ENCODE measurements at places on chromosomes 3 and 15. TPM values are rescaled to one million over a fixed set of nuclear protein-coding genes. Genes with fewer than 3 reads are reported as not detected.

SERPINI2 gene
- total RNA-seq: 0.25 TPM

- H3K4me1 ChIP-seq: no peaks in the 10 kb centered on the region
- no peak overlapping the region for H3K4me3 ChIP-seq
- DNase-seq: no peak
Measured at GRCh38 chr3:190301591-190301990, 20.7 kb downstream of the CLDN1 start.

GRCh38 chr3:169907476-169907875 lies 3.9 kb upstream of the SAMD7 start:
- no peak overlapping the region for H3K4me3 ChIP-seq
- H3K4me1 ChIP-seq: no peaks in the 10 kb centered on the region
- no peak for DNase-seq
- no peak overlapping the region for H3K27ac ChIP-seq
- no peaks in the 10 kb centered on the region for H3K36me3 ChIP-seq
- H3K27me3 ChIP-seq: no peaks in the 10 kb centered on the region

GRCh38 chr15:66234798-66235197 lies 18.8 kb downstream of the MEGF11 start:
- no peak overlapping the region for H3K4me3 ChIP-seq
- H3K27ac ChIP-seq: no peak overlapping the region
- no peaks in the 10 kb centered on the region for H3K27me3 ChIP-seq
- no peaks in the 10 kb centered on the region for H3K4me1 ChIP-seq
- H3K36me3 ChIP-seq: no peaks in the 10 kb centered on the region

DNA sequence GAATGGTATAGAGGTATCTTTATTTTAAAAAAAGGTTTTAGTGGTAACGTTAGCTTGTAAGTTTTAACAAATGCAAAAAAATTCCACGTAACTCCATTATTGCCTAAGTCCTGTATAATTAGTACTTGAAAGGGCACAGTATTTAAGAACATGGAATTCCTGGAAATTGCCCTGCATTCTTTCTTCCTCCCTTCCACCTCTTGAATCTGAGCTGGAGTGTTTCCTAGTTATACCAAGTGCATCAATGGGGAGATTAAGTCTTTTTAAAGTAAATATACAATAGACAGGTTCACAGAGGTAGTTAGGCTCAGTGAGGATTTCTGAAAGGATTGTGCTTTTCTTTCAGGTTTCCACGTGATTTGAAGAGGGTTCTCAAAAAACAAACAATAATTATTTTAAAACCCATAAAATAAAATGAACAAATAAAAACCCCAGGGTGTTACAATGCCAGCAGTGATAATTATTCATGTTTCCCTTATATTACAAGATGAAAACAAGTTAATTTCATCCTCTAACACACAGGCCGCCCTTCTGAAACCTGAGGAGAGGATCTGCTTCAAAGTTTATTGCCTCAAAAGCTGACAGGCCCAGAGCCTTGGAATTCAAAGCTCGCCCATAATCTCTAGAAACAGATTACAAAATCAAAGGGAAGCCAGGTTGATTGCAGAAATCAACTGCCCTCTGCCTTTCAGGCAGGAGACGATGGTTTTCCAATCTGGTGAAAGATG lies 128.8 kb upstream of the LMOD3 start:
- no peak overlapping the region for H3K4me3 ChIP-seq
- no peak overlapping the region for H3K27ac ChIP-seq
- no peaks in the 10 kb centered on the region for H3K27me3 ChIP-seq
- H3K4me1 ChIP-seq: no peaks in the 10 kb centered on the region

DNA sequence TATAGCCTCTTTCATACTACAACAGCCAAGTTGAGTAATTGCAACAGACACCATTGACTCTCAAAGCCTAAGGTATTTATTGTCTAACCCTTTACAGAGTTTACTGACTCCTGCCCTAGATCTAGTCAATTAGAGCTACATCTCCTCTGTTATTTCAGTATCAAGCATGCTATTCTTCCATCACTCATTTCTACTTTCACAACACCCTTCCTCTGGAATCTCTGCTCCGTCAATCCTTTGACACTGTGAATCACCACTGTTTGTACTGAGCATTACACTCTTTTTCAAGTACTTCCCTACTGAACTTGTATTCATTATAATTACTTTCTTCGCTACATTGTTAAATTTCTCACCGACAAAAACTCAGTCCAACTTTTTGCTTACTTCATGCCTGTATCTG lies 121.8 kb downstream of the ZNF609 start:
- no peaks in the 10 kb centered on the region for H3K27me3 ChIP-seq
- H3K4me1 ChIP-seq: peaks cover 2% of the 10 kb centered on the region
- H3K36me3 ChIP-seq: no peaks in the 10 kb centered on the region

All from testis (tissue), 5 donors.